Colonic mucosa (tissue), 4 donors: ENCODE measurements at places on chromosomes 5 and 9. TPM values are rescaled to one million over a fixed set of nuclear protein-coding genes. Genes with fewer than 3 reads are reported as not detected.

The CDKN2A gene
- total RNA-seq: 1.3 TPM

The FYB1 gene
- total RNA-seq: 6.1 TPM

The ELAVL2 gene
- 0.24 TPM for total RNA-seq

DNA sequence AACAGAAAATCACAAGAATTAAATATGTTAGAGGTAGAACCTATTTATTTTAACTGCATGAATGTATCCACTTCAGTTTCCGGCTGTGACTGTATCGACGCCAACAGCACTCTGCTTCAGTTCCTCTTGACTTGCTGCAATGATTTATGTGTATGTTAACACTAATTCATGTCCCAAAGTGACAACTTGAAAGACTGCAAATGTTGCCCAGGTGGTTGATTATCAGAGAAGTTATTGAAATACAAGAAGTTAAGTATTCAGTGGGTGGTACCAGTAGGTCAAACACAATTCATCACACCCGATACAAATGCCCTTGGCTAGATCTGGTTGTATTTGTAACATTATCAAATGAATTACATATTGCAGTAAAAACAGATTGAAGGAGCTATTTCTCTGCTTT is 622.7 kb upstream of the CDH18 start:
- DNase-seq: no peak
- no peak overlapping the region for H3K4me3 ChIP-seq
- H3K27ac ChIP-seq: no peak overlapping the region
- no peaks in the 10 kb centered on the region for H3K27me3 ChIP-seq

DNA sequence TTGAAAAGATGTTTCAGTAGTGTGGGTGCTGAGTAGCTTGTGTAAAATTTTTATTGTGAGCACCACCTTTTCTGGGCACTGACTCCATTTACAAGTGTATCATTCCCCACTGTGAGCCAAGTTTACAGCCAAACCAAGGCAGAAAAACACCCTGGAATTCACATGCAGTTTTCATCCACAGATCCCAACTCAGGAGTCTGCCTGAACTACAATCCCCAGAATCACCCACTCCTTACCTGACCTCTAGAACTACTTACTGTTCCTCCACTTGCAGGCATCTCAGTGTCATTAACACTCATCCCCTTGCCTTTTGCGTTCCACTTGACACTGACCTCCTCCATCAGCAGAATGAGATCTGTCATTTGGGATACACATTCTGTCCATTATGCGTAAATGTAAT is 2042.6 kb upstream of the CDH6 start:
- no peaks in the 10 kb centered on the region for H3K36me3 ChIP-seq
- no peak overlapping the region for H3K27ac ChIP-seq
- H3K27me3 ChIP-seq: no peaks in the 10 kb centered on the region
- DNase-seq: no peak

DNA sequence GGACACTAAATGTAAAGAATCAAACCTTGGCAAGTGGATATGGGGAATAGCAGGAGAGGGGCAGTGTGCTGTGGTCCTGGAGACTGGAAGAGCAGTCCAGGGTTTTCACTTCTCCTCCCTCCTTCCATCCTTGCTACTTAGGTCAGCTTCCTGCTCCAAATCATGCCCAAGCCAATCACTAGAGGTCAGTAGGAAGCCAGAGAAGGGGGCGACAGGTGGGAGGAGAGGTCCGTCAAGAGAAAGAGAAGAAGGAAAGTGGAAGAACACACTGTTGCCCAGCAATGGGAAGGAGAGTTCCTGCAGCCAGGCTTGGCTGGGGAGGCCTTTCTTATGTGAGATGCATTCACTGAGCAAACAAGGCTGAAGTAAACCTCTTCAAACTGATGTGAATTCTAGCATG is 289.6 kb downstream of the DTWD2 start:
- H3K36me3 ChIP-seq: no peaks in the 10 kb centered on the region
- H3K4me3 ChIP-seq: no peak overlapping the region
- no peak overlapping the region for H3K27ac ChIP-seq

GRCh38 chr9:111429175-111429574 is 55.0 kb downstream of the ECPAS start:
- H3K4me1 ChIP-seq: no peaks in the 10 kb centered on the region
- no peaks in the 10 kb centered on the region for H3K27me3 ChIP-seq
- no peak overlapping the region for H3K4me3 ChIP-seq
- H3K27ac ChIP-seq: no peak overlapping the region
- no peak for DNase-seq
- no peaks in the 10 kb centered on the region for H3K36me3 ChIP-seq
